ENCODE measurements at places on chromosomes 5 and 9.
A peak's percentile ranks its signal among the peaks of the same experiment; 100 is the strongest.

DNA sequence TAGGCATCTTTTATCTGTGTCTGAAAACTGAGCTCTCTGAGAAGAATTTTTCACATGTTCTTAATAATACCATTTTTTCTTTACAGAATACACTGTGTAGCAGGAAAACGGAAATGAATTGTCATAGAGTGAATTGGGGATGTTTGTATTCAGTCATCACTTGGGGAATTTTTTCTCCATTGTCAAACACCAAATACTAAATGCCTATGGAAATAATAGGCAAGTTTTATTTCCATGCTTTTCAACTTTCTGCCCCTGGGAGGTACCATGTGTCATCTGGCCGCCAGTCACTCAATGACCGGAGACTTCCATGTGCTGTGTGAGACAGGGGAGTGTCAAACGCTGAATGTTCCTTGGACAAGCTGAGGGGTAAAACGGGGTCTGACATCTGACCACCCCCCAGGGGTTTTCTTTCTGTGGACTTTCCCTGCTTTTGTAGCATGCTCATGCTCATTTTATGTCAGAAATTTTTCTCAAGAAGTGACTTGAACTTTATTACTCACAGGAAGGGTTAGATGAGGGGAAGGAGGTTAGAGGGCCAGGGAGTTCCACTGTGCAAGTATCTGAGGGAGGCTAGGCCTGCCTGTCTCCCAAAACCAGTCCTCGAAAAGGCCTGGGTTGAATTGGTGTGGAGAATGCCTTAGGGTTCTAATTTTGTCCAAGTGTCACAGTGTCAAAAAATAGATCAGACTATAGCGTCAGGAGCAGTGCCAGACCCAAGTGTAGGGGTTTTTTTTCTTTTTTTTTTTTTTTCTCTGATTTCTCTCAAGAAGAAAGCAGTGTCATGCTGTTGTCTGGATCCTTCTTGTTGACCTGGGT lies 438.6 kb downstream of the AGTPBP1 start:
- DNase-seq, result no peak

GRCh38 chr5:150141544-150142184 lies 14.0 kb downstream of the PDGFRB start:
- no peak for DNase-seq

DNA sequence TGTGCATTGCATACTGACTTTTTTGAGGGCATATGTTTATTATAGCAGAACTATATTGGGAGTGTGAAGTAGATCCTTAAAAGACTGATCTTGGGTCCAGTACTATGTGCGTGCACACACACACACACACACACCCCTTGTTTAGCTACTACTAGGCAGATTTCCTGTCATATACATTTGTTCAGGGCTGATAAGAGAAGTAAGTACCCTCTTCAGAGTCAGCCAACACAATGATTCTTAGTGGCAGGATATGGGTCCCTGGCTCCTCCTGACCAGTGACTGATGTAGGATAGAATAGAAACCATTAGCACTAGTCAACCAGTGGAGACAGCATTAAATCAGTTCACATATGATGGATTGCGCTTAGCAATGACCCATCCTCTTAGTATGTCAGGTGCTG lies 76.2 kb upstream of the MIER3 start:
- no peak for DNase-seq

GRCh38 chr9:136228107-136228875 lies 17.3 kb downstream of the QSOX2 start:
- no peak for DNase-seq

- DNase-seq, result no peak
Observed at GRCh38 chr9:137045294-137046087, 486 bp downstream of the NPDC1 start.

GRCh38 chr5:169869066-169869465 lies 111.2 kb downstream of the INSYN2B start:
- no peak for DNase-seq

GRCh38 chr5:88890070-88890781 lies 7.2 kb upstream of the MEF2C start:
- no peak for DNase-seq

DNA sequence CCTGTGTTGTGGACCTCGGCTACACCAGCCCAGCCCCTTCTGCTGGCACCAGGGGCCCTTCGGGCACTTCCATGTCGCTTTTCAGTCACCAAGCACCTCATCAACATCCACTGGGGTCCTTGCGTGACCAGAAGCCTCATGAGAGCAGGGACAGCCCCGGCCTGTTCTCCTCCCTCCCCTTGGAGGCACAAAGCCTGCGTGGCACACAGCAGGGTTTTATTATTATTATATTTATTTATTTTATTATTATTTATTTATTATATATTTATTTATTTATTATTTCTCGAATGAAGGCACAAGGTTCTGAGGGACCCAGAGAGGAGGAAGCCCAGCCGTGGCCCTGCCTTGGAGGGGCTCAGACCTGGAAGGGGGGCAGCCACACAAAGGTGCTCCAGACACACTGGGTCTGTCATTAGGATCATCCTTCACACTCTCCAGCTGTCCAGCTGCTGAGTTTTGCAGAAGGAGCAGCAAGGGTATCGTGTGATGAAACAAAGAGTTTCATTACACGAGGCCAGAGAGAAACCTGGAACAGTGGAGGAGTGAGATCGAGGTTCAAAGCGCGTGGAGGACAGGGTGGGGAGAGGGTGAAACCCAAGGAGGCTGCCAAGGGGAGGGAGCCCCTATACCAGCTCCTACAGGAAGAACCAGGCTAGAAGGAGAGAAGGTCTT lies 5.2 kb downstream of the VAV2 start:
- DNase-seq, result peak; percentile 38

GRCh38 chr9:131312822-131313770 lies 23.6 kb downstream of the PLPP7 start:
- no peak for DNase-seq

DNA sequence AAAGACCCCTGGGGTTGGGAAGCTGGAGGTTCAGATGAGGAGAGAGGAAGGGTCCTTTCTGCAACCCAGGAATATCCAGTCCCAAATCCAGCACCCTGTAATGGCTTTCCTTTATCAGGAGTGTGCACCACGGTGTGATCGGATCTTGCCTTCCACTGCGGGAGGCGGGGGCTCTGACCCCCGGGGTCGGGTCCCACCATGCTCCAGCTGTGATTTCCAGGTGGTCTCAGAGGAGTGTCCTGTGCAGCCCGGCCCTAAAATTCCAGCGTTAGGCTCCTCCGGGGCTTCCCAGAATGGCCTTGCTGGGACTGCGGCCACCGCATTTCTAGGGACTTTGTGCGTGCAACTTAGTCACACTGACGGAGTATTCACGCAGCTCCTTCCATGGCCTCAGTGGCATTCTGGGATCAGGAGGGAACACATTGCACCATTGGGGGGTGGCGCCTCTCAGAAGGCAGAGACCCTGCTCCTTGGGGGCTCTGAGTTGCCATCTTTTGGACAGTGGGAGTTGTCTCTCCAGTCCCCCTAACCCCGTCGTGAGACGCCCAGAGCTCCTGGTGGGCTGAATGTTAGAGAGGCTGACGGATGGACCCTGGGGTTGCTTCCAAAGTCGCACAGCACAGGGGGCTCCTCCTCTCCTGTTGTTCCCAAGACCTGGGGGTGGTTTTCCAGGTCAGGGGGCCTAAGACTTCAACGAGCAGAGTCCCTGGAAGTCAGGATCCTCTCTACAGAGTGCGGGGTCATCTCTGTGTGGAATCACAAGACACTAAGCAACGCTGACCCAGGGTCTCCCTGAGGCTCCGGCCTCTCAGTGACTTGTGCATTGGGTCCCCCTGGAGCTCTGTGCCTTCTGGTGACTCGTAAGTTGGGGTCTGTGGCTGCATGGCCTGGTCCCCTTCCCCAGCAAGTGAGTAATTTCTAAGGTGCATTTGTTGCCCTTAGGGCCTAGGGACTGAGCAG lies 42.7 kb upstream of the IRX4 start:
- DNase-seq, result no peak

- no peak for DNase-seq
Observed at GRCh38 chr9:120258096-120258495, 321.9 kb downstream of the CDK5RAP2 start.

DNA sequence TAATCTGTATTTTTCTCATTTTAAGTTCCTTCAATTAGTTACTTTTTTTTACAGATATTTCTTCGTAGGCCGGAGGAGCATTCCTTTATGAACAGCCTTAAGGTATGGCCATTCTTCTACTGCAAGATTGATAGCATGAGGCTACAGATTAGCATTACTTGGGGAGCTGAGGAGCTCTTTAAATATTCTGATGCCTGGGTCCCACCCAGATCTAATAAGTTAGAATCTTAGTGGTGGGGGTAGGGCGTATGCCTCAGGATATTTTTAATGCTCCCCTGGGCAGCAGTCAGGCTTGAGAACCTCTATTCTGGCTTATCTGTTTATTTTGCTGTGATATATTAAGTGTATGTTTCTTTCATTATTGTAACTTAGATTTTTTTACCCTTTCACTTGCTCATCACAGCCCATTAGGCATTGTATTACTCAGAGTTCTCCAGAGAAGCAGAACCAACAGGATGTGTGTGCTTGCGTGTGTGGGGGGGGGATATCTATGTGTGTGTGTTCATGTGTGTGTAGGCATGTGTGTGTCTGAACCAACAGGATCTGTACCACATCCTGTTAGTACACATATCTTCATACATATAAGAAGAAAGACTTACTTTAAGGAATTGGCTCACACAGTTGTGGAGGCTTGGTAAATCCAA lies 91.8 kb upstream of the MTAP start:
- DNase-seq, result no peak

GRCh38 chr5:176573564-176574296 lies 24.6 kb downstream of the CDHR2 start:
- peak; percentile 88 for DNase-seq

DNA sequence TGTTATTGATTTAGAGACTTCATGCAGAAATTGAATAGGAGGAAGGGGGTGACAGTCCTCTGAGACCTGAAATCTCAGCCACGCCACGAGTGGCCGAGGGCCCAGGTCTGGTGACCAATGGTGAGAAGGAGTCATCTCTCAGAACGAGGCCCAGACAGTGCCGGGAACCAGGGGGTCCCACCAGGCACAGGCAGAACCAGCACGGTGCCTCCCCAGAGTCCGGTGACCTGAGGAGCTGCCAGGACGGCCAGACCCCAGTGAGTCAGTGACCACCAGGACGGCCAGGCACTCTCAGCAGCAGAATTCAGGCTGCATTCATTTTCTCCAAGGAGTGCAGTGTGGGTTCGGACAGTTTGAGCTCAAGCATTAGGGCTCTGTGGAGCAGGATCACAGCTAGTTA lies 43.8 kb upstream of the NKD2 start:
- no peak for DNase-seq

GRCh38 chr9:86303316-86303975 lies 21.1 kb upstream of the ISCA1 start:
- DNase-seq, result no peak

- peak; percentile 37 for DNase-seq
Observed at GRCh38 chr9:93633492-93634221, 57.3 kb downstream of the PHF2 start.

- no peak for DNase-seq
Observed at GRCh38 chr5:34585601-34586104, 70.5 kb upstream of the RAI14 start.

Data from right cardiac atrium (tissue), 5 donors.